Nucleus accumbens (tissue), 56 donors: ENCODE measurements at places on chromosomes 7 and 10.

GRCh38 chr7:93327006-93327633 lies 95.0 kb downstream of the VPS50 start:
- no peak for DNase-seq

DNA sequence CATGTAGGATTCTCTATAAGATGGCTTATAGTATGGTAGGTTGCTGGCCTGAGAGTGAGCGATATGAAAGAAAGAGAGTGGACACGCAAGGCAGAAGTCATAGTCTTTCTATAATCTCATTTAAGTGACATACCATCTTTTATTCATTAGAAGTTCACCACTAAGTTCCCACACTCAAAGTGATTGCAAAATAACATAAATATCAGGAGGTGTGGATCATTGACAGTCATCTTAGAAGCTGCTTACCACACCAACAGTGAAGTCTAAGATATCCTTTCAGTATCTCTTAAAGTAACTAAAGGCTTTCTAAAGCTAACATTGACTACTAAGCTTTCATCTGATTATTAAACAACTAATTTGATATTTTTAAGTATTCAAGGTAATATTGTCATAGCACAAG lies 36.9 kb upstream of the GNAI1 start:
- DNase-seq: no peak

- no peak for DNase-seq
Measured at GRCh38 chr7:76051840-76052239, 3.9 kb downstream of the MDH2 start.

DNA sequence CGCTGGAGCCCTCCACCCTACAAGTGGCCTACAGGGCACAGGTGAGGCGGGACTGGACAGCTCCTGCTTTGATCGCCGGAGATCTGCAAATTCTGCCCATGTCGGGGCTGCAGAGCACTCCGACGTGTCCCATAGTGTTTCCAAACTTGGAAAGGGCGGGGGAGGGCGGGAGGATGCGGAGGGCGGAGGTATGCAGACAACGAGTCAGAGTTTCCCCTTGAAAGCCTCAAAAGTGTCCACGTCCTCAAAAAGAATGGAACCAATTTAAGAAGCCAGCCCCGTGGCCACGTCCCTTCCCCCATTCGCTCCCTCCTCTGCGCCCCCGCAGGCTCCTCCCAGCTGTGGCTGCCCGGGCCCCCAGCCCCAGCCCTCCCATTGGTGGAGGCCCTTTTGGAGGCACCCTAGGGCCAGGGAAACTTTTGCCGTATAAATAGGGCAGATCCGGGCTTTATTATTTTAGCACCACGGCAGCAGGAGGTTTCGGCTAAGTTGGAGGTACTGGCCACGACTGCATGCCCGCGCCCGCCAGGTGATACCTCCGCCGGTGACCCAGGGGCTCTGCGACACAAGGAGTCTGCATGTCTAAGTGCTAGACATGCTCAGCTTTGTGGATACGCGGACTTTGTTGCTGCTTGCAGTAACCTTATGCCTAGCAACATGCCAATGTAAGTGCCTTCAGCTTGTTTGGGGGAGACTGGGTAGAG lies at the start of gene COL1A2:
COL1A2 (plus strand) TSS at position 459 of the 704 bp plus-strand sequence; CDS start at position 596, 137 bp downstream.
- DNase-seq: no peak

DNA sequence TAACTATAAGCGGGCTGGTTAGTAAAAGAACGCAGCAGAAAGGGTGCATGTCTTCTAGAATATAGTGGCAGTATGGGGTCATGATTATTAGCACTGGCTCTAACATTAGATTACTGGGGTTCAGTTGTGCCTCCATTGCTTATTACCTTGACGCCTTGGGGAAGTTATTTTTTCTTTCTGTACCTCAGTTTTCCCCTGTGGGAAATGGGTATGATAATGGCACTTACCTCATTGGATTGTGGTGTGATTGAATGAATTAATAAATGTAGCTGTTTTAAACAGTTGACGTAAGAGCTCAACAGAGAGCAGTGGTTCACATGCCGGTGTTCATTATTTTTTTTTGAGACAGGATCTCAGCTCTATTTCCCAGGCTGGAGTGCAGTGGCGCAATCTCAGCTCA lies 116.5 kb downstream of the LRRC4 start:
- no peak for DNase-seq

DNA sequence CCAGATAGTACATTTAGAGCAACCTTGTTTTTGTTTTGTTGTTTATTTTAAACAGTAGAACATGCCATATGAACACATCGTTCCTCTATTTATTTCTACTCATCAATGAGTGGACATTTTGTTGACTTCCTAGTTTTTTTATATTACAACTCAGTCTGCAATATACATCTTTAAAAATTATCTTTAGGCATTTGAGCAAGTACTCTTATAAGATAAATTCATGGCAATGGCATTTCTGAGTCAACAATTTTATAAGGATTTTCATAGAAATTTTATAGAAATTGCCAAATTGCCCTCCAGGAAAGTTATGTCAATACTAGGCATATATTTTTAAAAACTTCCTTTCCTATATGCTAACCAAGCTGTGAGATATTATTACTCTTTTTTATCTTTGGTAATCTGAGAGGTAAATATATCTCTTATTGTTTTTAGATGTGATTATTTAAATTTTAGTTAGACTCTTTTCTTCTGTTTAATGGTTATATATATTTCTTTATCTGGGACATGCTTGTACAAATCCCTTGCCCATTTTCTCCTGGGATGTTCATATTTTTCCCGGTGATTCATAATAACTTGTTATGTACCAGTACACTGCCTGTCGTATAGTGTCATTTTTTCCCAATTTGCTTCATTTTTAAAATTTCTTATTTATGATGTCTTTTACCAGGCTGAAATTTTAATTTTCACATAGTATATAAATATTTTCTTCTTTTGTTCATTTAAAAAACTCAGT lies 50.5 kb downstream of the FZD1 start:
- no peak for DNase-seq
